ENCODE measurements at places on chromosomes 3 and 15.

GRCh38 chr3:45881078-45882022 is 5.0 kb upstream of the CCR9 start:
- DNase-seq: peak; percentile 44

- DNase-seq: no peak
Measured at GRCh38 chr3:1696669-1697275, 401.9 kb upstream of the CNTN4 start.

GRCh38 chr3:5020242-5020722 is 41.0 kb downstream of the BHLHE40 start:
- DNase-seq: no peak

GRCh38 chr15:77907824-77908751 is 169.4 kb downstream of the TBC1D2B start:
- peak; percentile 86 for DNase-seq

GRCh38 chr3:129985113-129985512 is 10.6 kb downstream of the TRH start:
- no peak for DNase-seq

GRCh38 chr15:76208786-76209424 is 102.4 kb downstream of the ETFA start:
- DNase-seq: no peak

GRCh38 chr15:59998950-59999611 is 5.0 kb upstream of the FOXB1 start:
- no peak for DNase-seq

GRCh38 chr3:23834082-23834870 is 28.5 kb downstream of the UBE2E1 start:
- DNase-seq: no peak

- DNase-seq: no peak
Measured at GRCh38 chr3:184626923-184627322, 65.3 kb downstream of the EPHB3 start.

DNA sequence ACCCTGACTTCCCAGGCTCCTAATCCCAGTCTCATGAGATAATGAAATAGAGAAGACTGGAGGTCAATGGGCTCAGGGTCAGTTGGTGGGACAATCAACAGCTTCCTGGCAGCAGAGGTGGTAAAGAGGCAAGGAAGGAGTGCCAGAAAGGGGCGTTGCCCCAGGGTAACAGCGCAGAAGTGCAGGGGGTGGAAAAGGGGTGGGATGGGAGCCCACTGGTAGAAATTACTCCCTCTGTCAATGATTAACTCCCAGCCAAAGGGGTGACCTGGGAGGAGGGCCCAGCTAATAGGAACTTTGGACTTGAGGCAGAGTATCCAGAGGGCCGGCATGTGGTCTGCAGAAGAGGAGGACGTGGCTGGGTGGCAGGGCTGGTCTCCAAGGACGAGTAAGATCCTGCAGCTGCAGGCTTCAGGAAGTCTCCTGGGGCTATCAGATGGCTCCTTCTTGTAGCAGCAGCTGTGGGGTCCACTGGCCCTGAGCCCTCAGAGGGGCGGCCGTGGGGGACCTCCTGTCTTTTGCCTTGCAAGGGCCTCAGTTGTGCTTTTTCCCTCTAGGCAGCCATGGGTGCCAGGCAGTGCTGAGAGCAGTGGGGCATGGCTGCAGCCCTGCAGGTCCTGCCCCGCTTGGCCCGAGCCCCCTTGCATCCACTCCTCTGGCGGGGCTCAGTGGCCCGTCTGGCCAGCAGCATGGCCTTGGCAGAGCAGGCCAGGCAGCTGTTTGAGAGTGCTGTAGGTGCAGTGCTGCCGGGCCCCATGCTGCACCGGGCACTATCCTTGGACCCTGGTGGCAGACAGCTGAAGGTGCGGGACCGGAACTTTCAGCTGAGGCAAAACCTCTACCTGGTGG is 2.3 kb downstream of the GLYCTK start:
- no peak for DNase-seq

- no peak for DNase-seq
Measured at GRCh38 chr15:31727612-31728011, 302.7 kb upstream of the CHRNA7 start.

DNA sequence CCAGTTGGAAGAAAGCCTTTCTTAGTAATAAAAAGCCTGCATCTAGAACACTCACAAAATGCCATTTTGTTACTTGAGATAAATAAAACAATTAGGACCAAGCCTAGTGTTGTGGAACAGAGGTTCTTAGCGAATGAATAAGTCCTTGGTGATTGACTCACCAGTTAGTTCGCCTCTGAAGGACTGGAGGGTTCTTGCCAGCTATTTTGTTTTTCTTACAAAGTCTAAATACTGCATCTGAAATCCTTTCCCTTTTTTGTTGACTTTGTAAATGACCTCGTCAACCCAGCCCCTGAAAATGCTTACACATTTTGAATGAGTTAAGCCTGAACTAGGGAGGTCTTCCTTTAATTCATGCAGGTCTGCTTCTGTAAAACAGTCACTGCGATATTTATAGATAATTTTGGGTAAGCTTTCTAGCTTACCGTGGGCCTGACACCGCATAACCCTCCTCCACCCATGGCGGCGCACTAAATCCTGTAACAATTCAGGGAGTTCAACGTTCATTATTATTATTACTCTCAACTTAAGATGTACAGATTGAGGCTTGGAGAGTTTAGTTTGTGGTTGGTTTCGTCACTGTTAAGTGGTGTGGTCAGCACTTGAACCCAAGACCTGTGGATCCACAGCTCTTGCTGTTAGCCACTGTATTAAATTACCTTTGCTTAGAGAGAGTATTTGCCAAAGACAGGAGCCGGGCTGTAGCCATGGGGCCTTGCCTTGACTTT is 45.0 kb upstream of the SACM1L start:
- no peak for DNase-seq

DNA sequence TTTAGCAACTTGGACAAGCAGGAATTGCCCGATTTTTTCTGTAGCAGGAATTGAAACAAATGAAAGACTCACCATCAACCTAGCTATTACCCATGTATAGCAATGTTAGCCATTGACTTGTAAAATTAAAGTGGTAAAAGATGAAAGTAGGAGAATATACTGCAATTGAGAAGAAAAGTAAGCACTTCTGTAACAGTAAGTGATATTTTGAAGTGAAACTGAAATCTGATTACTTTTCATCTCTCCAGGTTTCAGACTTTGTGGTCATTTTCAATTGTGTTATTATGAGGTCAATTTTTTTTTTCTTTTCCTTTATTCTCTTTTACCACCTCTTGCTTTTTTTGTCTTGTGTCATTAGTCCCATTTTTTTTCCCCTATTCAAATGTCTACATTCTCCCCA is 1078.2 kb downstream of the ZPLD1 start:
- no peak for DNase-seq

DNA sequence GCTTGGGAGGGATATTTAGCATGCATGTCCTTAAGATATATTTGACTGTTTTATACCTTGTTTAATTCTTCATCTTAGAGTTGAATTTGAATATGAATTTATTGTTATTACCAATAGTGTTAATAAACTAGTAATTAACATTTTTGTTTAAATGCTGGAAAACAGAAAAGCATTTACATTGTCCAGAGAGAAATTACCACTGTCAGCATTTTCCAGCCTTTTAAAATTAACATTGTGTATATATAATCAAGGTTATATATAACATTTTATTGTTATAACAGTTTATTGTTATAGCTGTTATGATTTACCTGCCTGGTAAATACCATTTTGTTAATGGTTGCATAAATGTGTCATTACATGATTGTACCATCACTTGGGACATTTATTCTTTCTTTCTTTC is 8.0 kb upstream of the P4HTM start:
- DNase-seq: no peak

- DNase-seq: no peak
Measured at GRCh38 chr15:87167055-87167454, 1087.4 kb downstream of the AGBL1 start.

DNA sequence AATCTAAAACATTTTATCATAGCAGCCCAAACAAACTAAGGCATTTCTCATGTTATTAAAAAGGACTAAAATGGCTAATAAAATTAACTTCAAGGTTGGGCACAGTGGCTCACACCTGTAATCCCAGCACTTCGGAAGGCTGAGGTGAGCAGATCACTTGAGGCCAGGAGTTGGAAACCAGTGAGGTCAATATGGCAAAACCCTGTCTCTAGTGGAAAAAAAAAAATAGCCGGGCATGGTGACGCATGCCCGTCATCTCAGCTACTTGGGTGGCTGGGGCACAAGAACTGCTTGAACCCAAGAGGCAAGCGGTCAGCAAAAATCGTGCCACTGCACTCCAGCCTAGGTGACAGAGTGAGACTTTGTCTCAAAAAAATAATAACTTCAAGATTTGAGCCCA is 110.2 kb downstream of the NR2E3 start:
- no peak for DNase-seq

- DNase-seq: no peak
Measured at GRCh38 chr3:25448750-25449692, 21.0 kb downstream of the RARB start.

DNA sequence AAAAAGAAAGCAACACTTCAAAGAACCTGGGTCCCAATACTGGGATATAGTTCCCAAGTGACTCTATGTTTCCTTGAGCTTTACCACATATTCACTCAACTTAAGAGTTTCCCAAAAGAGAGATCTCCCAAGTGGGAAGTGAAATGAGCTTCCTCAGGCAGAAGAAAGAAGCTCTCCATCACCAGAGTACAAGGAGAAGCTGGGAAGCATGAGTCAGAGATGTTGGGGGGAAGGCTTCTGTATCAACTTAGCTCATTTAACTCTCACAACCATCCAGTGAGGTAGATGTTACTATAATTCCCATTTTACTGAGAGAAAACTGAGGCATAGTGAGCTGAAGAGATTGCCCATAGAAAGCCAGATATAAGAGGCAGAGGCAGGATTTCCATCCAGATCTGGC is 47.0 kb upstream of the TRIM42 start:
- no peak for DNase-seq

GRCh38 chr15:67501836-67502461 is 19.0 kb upstream of the C15orf61 start:
- DNase-seq: no peak

- DNase-seq: no peak
Measured at GRCh38 chr3:78427303-78427702, 1340.5 kb downstream of the ROBO1 start.

DNA sequence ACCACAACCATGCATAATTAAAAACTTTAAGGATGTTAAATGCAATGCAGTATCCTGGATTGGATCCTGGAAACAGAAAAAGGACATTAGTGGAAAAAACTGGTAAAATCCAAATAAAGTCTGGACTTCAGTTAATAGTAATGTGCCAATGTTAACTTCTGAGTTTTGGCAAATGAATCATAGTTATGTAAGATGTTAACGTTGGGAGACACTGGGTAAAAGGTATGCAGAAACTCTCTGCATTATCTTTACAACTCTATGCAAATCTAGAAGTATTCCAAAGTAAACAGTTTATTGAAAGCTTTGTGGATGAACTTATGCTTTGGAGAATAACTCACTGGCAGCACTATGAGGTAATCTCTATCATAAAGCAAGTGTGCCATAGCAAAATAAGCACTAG is 357.4 kb downstream of the RORA start:
- DNase-seq: no peak

DNA sequence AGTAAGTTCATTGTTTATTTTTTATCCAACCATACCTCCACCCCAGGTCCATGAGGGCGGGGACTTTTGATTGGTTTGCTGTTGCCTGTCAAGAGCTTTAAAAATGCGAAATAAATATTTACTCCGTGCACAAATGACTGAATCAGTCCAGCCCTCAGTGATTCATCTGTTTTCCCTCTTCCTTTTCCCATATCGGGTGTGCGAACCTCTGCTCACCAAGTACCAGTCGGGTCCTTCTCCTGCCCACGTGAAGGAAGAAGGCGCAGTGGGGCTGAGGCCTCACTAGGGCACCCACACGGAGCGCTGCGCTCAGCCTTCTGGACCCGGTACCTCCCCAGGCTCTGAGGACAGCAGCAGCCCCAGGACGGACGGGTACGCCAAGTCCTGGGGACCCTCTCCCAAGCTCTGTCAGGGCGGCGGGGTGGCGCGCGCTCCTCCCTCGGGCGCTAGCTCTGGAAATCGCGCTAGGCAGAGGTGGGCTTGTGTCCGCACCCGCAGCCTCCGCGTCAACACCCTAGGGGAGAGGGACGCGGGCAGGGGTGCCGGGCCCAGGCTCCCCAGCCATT is 70.5 kb upstream of the EPHB3 start:
- no peak for DNase-seq

DNA sequence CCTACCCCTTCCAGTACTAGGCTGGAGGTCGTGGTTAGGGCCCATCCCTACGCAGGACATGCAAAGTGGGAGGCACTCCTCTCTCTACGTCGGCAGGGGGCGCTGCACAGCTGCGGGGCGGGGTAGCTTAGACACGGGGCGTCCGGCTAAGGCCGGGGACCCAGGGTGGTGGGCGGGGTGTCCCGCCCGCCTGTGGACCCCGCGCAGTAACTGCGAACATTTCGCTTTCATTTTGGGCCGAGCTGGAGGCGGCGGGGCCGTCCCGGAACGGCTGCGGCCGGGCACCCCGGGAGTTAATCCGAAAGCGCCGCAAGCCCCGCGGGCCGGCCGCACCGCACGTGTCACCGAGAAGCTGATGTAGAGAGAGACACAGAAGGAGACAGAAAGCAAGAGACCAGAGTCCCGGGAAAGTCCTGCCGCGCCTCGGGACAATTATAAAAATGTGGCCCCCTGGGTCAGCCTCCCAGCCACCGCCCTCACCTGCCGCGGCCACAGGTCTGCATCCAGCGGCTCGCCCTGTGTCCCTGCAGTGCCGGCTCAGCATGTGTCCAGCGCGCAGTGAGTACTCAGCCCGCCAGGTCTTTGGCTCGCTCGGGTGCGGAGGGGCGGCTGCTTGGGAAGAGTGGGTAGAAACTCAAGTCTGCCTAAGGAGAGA is at the start of gene IL12A:
TSS of gene IL12A (plus strand) at position 219 of the 655 bp plus-strand sequence.
- DNase-seq: peak; percentile 87

DNA sequence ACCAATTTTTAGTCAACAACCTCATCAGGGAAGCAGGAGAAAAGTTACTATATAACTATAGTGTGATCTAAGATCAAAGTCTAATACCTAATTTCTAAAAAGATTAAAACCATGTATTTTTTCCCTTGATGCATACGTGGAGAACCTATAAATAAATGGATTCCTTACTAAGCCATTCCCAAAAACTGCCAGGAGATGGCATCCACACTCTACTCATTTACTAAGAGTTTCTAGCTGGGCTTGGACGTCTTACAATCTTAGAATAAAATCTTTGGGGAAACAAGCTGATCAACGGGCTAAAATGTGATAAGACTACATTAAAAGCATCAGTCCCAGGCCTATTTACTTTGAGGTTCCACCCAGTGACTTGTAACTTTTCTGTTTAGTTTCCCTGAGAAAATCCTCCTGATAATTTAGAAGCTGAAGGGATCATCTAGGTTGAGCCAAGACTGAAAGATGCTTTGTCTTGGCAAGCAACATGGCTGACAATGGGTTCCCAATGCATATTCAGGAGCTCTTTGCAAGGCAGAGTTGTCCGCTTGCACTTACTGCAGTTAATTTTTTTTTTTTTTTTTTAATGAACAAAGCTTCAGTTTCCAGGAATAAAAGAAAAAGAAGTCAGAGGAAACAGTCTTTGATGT is 85.5 kb upstream of the FGF12 start:
- DNase-seq: peak; percentile 30
